Activated CD4-positive, alpha-beta T cell treated with anti-CD3 and anti-CD28 coated beads for 4 hours (primary cell): ENCODE measurements at places on chromosomes 7 and 10.

DNA sequence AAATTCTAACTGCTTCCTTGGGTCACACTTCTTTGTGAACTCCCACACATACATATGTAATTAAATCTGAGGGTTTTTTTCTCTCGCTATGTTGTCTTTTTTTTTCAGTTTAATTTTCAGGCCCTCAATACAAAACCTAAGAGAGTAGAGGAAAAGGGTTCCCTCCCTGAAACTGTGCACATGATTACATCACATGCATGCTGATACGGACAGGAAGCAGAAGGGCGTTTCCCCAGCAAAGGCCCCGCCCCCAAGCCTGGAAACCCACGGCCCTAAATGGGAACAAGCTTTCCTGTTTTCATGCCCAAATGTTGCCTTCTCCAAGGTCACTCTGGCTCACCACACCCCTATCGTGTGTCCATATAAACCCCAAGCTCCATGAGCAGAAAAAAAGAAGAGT, 115.4 kb downstream of the TEX36 start:
- no peak for DNase-seq

- no peak for DNase-seq
Measured at GRCh38 chr10:287026-287709, 151.9 kb downstream of the ZMYND11 start.

DNA sequence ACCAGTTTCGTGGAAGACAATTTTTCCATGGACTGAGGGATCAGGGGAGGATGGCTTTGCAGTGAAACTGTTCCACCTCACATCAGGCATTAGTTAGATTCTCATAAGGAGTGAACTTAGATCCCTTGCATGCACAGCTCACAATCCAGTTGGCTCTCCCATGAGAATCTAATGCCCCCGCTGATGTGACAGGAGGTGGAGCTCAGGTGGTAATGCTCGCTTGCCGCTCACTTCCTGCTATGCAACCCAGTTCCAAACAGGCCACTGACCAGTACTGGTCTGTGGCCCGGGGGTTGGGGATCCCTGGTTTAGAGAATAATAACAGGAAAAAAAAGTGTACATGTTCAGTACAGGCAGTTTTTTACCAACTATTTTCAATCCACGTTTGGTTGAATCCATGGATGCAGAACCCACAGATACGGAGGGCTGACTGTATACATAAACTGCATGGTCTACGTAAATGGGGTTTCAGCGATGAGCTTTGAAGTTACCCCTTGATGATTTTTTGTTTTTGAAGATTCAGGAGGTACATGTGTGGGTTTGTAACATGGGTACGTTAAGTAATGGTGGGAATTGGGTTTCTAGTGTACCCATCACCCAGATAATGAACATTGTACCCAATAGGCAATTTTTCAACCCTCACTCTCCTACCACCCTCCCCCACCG, 24.5 kb downstream of the OGDH start:
- no peak for DNase-seq

- no peak for DNase-seq
Measured at GRCh38 chr7:30926313-30926712, 14.7 kb downstream of the AQP1 start.

DNA sequence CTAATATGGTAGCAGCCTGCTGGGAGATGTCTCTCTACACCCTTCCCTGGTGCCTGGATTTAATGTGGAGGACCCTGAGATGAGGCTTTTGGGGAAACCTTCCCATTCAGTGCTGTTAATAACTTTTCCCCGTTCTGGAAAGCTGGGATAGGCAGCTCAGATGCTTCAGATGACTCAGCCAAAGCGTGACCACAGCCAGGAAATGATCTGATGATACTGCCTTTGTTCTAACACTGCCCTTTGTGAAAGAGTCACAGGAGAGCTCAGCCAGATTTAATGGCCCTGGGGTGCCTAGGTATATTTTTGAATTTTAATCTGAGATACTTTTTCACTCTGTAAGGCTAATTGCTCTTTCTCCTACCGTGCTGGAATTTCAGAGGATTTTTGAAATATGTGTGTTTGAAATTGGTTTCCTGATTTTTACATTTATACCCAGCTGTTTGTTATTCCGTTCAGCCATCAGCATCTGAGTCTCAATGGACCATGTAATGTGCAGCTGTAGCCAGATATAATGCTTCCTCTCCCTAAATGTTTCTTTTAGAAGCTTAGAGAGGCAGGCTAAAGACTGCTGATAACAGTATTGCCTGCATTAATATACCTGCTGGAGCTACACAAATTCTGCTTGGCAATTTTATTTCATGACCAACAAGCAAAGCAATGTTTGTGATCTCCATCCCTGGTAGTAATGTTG, 17.8 kb downstream of the CELF2 start:
- DNase-seq: no peak

DNA sequence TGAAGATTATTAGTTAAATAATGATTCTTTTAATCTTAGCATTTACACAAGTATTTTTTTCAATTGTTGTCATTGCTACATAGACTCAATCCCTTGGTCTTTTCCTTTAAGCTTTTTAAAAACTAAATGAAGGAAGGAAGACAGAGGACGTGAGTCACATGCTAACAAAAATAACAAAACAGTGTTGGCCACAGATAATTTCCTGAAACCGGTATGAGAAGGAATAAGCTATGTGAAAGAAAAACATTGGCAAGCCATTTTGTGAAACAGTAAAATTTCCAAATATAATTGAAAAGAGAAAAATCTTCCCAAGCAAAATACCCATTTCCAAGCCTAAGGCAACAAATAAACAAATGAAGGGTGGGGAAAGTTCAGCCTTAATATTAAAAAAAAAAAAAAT, 223.0 kb downstream of the AHR start:
- no peak for DNase-seq

DNA sequence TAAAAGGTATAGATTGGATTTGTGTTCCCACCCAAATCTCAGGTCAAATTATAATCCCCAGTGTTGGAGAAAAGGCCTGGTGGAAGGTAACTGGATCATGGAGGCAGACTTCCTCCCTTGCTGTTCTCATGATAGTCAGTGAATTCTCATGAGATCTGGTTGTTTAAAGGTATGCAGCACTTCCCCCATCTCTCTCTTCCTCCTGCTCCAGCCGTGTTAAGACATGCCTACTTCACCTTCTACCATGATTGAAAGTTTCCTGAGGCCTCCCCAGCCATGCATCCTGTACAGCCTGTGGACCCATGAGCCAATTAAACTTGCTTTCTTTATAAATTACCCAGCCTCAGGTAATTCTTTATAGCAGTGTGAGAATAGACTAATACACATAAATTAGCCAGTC, 39.1 kb downstream of the HTR7 start:
- no peak for DNase-seq
